CD4-positive, alpha-beta T cell treated with Interleukin-4 for 4 hours (primary cell): ENCODE measurements at places on chromosomes 5 and 9.

DNA sequence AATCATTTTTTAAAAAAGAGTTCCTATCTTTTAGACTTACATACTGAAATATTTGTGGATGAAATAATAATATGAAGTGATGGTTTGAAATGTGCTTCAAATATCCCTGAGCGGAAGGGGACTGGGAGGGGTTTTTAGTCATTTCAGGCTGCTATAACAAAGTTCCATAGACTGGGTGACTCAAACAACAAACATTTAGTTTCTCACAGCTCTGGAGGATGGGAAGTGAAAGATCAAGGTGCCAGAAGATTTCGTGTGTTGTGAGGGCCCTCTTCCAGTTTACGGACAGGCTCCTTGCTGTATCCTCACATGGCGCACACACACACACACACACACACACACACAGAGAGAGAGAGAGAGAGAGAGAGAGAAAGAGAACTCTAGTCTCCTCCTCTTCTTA, 27.1 kb upstream of the TEX10 start:
- no peak for DNase-seq

GRCh38 chr5:34663771-34664496, 7.8 kb downstream of the RAI14 start:
- DNase-seq: no peak

DNA sequence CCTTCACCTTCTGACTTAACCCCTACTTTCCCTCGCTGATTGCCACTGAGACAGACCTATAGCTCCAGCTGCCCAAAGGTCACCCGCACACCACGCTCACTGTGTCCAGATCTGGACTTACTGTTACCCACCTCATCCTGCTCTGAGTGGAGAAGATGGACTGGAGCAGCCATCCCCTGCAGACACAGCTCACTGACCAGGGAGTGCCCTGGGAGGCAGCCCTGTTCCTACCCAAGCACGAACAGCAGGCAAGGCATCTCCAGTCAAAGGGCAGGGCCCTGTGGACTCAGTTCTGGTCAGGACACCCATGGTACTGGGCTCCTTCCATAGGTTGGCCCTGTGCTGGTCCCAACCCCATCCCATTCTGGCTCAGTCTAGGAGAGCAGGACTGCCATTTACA, 9.5 kb upstream of the BARX1 start:
- DNase-seq: no peak

DNA sequence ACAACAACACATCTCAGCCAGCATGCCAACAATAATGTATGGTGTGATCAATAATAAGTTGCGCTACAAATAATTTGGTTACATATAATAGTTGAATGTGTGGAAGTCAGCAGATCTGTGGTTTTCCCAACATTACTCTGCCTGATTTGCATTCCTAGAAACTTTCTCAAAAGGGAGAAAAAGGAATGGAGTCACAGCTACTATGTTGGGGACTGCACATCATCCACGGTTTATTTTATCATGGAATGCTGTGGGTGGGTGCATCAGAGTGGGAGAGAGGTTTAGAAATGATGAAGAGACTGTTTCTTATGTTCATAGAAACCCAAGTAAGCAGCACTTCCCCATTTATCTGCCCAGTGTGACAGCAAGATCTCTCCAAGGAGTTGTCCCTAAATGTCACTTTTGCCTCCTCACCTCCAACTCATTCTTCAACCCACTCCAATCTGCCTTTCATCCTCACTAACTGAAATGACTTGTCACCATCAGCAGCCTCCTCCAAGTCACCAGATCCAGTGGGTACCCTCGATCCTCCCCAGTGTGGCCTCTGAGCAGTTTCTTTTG, 2.8 kb upstream of the SPOCK1 start:
- DNase-seq: no peak

DNA sequence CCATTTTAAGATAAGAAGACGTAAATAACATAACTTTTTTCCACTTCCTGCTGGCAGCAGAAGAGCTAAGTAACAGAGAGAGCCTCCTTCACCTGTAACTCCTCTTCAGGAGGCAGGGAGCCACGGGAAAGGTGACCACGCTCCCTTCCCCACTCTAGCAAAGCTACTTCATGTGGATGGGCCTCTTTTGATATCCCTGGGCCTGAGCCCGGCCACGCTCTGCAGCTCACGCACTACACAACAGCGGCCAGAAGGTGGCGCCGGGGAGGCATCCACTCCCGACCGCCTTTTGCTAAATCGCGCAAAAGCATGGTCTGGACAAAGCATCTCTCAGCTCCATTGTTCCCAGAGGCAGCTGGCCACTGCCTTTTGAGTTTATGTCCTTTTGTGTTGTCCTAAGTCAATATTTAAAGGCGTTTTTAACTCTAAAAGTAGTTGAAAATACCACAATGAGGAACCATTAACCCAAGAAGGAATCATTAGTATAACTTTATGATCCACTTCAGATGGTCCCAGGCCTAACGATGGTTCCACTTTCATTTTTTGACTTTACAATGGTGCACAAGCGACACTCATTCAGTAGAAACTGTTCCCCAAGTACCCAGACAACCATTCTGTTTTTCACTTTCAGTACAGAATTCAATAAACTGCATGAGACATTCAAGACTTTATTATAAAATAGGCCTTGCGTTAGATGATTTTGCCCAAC, 23.6 kb downstream of the CMBL start:
- DNase-seq: peak; percentile 65

GRCh38 chr5:43154469-43154868, 33.8 kb downstream of the ZNF131 start:
- no peak for DNase-seq

DNA sequence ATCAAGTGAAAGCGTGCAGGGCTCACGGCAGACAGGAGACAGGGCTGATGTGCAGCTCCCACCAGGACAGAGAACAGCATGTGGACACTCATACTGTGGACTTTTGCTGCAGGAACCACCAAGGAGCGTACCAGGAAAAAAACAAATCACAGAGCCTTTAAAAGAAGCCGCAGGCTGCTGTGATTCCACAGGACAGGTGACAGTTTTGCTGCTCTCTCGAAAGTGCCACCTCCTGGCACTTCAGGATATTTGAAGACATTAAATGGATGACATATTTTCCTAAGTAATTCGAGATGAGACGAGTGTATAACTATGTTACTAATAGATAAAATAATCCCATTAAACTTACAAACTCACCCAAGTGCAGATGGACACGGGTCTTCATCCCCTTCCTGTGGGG, 29.3 kb downstream of the ZDHHC11 start:
- no peak for DNase-seq

- no peak for DNase-seq
These were observed 26.9 kb downstream of the NEURL1B start for GRCh38 chr5:172667786-172668593.

GRCh38 chr9:133992780-133993634, 883 bp upstream of the VAV2 start:
- peak; percentile 46 for DNase-seq

DNA sequence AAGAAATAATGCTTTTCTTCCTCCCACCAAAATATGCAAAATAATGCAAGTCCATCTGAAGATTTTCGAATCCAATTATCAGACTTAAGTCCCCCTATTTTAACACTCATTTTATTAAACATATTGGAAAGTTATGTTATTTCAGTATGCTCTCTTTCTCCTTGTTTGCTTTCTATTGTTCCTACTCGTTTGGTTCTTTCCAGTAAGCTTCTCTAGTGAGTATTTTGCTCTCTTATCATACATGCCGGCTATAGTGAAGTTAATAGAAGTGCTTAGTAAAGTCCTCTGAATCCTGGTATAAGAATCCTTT, 517 bp downstream of the ALDH1A1 start:
- DNase-seq: no peak
